Effector memory CD8-positive, alpha-beta T cell (primary cell): ENCODE measurements at places on chromosomes 11 and 22.
A peak's percentile ranks its signal among the peaks of the same experiment; 100 is the strongest.

GRCh38 chr11:76599041-76600013, 71.2 kb downstream of the LRRC32 start:
- no peak for DNase-seq

DNA sequence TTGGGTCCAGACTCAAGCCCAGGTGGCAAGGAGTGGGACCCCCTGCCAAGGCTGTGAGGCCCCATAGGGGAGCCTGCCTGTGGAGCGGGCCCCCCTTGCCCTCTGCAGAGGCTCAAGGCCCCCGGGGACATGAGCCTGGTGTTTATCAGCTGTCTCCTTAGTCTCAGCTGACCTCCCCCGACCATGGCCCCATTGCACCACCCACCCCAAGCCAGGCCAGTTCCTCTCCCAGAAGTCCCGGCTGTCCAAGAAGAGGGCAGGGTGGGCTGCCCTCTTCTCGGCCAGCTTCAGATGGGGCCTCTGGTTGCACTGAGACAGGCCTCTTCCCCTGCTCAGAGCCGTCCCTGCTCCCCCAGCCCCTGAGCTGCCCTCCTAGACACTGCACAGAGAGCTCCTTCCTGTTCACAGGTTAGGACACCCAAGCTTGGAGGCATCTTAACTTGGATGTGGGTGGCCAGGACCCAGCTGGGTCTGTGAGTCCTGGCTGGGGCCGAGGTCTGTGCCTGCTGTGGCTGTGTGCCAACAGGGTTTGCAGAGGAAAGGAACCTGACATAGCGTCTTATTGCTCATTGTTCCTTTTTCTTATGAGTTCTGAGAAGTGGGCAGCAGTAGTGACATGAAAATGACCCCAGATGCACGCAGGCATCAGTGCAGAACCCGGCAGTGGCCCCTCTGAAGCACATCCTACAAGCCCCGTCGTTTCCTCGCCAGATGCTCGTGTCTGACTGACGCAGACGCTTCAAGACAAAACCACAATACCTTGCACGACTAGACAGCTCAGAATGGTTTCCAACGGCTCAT, 5.4 kb downstream of the TRABD start:
- peak; percentile 72 for DNase-seq

- DNase-seq, result peak; percentile 45
Measured at GRCh38 chr11:120108154-120108784, 29.6 kb downstream of the TRIM29 start.

- DNase-seq, result no peak
Measured at GRCh38 chr11:18791207-18791968, at the start of gene PTPN5. Gene PTPN5 (minus strand): TSS chr11:18791798. CDS start chr11:18771958, 19,840 bp downstream.

DNA sequence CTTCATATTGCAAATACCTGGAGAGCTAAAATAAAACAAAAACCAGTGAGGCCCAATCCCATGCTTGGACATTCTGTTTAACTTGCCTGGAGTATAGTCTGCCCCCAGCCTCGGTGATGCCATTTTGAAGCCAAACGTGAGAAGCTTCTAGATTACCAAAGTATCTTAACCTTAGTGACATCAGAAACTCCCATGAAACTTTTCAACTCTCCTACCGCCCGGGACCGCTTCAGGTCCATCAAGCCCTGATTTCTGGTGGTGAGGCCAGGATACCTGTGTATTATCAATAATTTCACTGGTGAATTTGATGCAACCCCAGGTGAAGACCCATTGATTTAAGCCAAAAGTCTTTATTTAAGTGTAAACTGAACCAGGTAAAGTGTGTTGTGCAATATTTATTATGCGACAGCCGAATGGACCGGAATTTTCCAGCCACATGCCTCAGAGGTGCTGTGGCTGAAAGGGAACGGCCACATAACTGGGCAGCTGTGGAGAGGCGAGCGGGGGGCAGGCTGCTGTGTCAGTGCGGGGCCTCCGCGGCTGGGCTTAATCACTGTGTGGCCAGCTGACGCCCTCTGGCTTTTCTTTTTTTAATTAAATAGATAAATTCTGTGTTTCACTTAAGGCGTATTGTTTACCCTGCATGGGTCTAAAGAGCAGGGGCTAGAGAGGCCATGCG, 385.5 kb upstream of the B3GAT1 start:
- DNase-seq, result no peak

- DNase-seq, result no peak
Measured at GRCh38 chr11:18849406-18849805, 57.8 kb upstream of the PTPN5 start.

GRCh38 chr11:108733479-108734116, 68.7 kb downstream of the DDX10 start:
- DNase-seq, result peak; percentile 6

DNA sequence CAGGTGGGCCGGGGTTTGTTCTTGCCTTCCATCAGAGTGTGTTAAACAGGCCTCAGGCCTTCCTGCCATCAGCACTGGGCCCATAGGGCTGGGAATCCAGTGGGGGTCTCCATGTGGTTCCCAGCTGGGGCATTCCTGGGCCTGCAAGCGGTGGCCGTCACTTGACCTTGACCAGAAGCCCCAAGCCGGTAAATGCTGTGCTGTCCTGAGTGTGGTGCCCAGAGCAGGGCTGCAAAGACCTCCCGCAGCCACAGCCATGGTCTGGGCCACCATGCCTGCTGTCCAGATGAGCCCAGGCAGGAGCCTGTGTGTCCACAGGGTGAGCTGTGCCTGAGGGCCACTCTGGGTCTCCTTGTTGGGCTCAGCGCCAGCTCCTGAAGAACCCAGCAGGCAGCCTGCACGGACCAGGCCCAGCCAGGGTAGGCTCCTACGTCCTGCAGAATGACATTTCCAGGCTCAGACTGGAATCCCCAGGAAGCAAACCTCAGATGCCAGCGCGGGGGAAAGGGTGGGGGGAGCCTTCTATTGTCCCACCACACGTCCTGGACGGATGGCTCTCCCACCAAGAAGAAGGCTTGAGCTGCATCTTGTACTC, 117.3 kb downstream of the KCNQ1OT1 start:
- DNase-seq, result no peak

GRCh38 chr22:45242778-45243191, 2.1 kb upstream of the KIAA0930 start:
- no peak for DNase-seq

DNA sequence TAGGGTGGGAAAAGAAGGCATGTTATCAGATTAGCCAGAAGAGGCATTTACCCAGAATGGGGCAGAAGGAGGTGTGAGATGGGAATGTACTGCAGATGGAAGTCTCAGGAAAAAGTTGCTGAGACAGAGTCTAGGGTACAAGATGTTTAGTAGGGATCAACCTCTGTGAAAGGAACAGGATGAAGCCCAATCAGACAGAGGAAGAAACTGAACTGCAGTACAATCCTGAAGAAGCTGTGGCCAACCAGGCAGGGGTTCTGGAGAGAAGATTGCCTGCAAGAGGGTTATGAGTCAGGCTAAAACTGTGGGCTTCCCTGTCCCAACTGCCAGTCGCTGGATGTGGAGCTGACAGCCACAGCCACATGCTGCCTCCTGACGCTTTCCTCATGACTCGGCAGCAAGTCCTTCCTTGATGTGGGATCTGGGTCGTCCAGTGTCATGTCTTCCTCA, 64.0 kb downstream of the CWC15 start:
- no peak for DNase-seq

- no peak for DNase-seq
Measured at GRCh38 chr11:75504501-75504900, 21.2 kb downstream of the GDPD5 start.

DNA sequence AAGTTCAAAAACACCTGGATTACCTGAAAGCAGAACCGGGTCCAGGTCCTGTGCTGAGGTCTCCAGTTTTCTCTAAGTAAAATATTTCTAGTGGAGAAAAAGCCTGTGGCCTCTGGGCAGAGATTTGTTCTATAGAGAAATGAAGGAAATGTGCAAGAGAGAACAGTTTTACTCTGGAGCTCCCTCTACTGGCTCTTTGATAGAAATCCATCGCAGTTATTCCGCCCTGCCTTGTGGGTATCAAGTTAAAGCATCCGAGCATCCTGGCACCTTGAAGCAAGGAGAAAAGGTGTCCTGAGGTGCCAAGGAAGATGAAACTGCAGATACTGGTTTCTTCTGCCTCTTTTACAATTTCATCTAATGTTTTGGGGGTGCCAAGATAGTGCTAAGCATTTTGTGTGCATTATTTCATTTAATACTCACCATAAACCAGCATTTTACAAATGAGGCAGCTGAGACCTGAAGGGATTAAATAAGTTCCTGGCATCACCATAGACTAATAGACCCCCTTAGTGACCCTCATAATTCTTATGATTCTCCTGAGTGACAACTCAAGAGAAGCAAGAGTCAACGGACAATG, 113.1 kb upstream of the HSD17B12 start:
- DNase-seq, result no peak

DNA sequence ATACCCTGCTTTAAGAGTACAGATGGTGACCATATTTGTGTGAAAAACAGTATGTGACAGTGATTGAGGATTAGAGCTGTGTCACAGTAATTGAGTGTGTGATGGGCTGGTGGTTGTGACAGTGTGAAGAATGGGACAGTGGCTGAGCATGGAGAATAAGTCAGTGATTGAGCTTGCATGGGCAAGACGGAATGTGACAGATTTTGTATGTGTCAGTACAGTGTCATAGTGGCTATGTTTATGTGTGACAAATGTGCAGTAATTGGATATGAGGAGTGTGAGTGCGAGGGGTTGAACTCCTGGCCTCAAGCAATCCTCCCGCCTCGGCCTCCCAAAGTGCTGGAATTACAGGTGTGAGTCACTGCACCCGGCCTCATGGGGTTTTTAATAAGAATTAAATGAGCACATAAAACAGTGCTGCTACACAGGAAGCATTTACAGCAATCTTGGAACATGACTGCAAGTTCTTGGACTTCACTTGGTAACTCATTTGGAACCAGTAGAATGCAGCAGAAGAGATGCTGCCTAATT, 583 bp upstream of the RRAS2 start:
- DNase-seq, result no peak

DNA sequence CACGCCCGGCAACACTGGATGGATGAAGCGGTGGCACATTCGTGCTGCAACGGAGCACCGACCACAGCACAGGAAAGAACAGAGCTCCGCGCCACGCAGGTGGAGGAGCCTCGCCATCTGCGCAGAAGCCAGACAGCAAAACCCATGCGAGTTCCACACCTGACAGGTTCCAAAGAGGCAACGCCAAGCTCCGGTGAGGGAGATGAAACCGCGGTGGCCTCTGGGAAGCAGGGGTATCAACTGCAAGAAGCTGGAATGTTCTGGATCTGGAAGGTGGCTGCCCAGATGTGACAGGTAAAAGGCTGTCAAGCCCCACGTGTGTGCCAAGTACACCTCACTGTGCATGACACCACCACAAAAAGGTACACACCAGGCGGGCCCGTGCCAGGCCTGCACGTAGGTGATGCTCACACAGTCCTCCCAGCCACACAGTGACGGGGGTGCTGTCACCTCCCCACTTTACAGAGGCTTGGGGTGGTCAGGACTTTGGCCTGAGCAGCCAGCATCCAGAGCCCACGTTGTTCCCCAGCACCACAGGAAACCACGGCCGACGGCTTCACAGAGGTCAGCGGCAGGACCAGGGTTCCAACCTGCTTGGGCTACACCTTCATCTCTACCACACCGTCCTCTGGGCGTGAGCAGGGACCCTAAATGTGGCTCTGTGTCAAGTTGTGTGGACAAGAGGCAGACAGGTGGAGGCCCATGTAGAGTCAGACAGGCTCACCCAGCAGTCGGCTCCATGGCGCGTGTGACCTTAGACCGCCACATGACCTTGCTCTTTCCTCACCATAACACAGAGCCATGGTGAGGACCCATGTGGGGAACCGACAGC, 19.7 kb upstream of the EFCAB6 start:
- no peak for DNase-seq

- no peak for DNase-seq
Measured at GRCh38 chr11:3614742-3615171, 27.0 kb downstream of the ART5 start.

- no peak for DNase-seq
Measured at GRCh38 chr22:37790234-37790633, 17.5 kb upstream of the GCAT start.

- no peak for DNase-seq
Measured at GRCh38 chr11:10076458-10077141, 217.4 kb downstream of the SBF2 start.

DNA sequence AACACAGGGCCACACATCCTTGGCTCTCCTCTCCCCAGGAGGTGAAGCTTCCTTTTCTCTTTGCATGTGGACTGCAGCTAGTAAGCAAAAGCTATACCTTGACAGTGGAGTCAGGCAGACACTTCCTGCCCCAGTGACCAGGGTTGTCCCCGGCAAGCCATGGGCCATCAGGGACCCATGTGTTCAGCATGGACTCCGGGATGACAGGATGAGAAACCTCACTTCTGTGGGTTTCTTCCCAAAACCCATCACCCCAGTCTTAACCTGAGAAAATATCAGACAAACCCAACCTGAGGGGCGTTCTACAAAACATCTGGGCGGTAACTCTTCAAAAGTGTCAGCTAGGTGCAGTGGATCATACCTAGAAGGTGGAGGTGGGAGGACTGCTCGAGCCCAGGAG, 40.2 kb downstream of the GNB1L start:
- DNase-seq, result no peak

GRCh38 chr22:47588578-47588960, 826.1 kb downstream of the TBC1D22A start:
- DNase-seq, result no peak
